ENCODE measurements at places on chromosomes 4 and X. TPM values are rescaled to one million over a fixed set of nuclear protein-coding genes. Genes with fewer than 3 reads are reported as not detected.
A peak's percentile ranks its signal among the peaks of the same experiment; 100 is the strongest.

Gene CXCR3
- total RNA-seq, result 3.1 TPM

Gene WFS1
- 1.7 TPM for total RNA-seq

Gene SMIM10
- not detected for total RNA-seq

DNA sequence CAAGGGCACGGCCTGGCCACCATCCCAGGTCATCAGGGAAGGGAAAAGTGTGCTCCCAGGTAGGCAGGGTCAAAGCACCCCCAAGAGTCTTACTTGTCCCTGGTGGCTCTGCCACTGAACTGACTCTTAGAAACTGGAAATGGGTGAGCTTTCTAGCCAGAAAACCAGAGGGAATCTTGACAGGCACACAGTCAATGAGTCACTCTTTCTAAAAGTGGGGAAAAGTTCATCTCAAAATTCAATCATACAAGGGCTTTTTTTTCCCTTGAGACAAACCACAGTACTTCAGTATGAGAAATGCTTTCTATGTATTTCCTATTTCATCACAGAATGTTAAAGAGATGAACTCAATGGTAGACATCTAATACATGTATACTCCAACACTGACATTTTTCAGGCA is 12.5 kb downstream of the HPF1 start:
- no peak for DNase-seq
- H3K4me1 ChIP-seq, result peaks cover 9% of the 10 kb centered on the region
- H3K36me3 ChIP-seq, result peaks cover 11% of the 10 kb centered on the region
- H3K4me3 ChIP-seq, result no peak overlapping the region
- H3K27ac ChIP-seq, result no peak overlapping the region
- H3K27me3 ChIP-seq, result no peaks in the 10 kb centered on the region

DNA sequence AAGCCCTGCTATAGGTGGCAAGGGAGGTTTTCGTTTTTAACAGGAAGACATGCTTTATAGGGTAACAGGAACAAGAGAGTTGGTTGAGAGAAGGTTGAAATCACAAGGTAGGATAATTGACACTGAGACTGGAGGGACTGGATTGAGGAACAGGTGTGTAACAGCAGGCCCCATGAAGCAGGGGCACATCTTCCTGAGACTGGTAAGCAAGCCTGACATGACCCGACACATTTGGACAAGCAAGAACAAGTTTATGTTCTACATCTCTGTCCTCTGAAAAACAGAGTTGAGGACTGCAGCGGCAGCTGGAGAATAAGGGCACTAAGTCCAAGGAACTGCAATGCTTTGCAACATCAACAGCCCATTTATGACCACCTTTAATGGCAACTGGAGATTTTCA is 5.2 kb downstream of the RPS4X start:
- no peak for DNase-seq
- peak overlapping the region; percentile 93 for H3K27ac ChIP-seq
- H3K36me3 ChIP-seq, result peaks cover 9% of the 10 kb centered on the region
- H3K4me3 ChIP-seq, result peak overlapping the region; percentile 59
- peaks cover 28% of the 10 kb centered on the region for H3K4me1 ChIP-seq

DNA sequence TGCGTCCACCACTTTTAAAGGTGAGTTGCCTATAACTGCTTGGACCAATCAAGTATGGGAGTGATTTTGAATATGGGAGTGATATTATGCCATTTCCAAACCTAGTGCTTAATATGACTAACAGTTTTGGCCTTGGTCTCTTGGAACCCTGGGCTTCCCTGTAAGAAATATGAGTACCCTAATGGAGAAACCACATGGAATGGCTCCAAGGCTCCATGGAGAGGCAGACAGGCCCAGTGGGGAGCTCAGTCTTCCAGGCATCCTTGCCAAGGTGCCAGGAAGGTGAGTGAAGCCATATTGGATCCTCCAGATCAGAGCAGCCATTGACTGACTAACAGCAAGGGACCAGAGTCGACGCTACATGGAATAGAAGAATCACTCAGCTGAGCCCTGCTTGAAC is 53.2 kb downstream of the MAML3 start:
- DNase-seq, result no peak
- H3K36me3 ChIP-seq, result no peaks in the 10 kb centered on the region
- H3K27ac ChIP-seq, result no peak overlapping the region
- H3K4me3 ChIP-seq, result no peak overlapping the region
- H3K4me1 ChIP-seq, result peaks cover 25% of the 10 kb centered on the region
- no peaks in the 10 kb centered on the region for H3K27me3 ChIP-seq

Gene GYPE
- total RNA-seq, result not detected

GRCh38 chr4:98873059-98873458 is 55.9 kb downstream of the EIF4E start:
- H3K27ac ChIP-seq, result peak overlapping the region; percentile 2
- H3K4me3 ChIP-seq, result no peak overlapping the region
- no peaks in the 10 kb centered on the region for H3K36me3 ChIP-seq
- peaks cover 3% of the 10 kb centered on the region for H3K4me1 ChIP-seq
- DNase-seq, result no peak

DNA sequence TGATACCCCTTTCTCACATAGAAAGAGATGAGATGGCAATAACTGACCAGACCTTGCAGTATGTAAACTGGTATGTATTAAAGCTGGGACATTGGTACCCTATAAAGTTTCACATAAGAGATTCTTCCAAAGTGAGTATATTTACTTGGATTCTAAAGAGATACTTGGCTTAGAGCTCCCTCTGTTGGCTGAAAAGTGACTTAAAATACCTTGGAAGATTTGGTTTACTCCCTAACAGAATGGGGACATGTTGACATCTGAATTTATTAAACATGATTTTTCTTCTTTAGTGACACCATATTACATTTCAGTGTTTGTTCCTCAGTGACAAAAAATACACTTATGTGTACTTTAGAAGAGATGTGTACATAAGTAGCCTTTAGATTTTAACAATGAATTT is 47.9 kb upstream of the RGN start:
- no peaks in the 10 kb centered on the region for H3K4me1 ChIP-seq
- no peaks in the 10 kb centered on the region for H3K27me3 ChIP-seq
- H3K4me3 ChIP-seq, result no peak overlapping the region

DNA sequence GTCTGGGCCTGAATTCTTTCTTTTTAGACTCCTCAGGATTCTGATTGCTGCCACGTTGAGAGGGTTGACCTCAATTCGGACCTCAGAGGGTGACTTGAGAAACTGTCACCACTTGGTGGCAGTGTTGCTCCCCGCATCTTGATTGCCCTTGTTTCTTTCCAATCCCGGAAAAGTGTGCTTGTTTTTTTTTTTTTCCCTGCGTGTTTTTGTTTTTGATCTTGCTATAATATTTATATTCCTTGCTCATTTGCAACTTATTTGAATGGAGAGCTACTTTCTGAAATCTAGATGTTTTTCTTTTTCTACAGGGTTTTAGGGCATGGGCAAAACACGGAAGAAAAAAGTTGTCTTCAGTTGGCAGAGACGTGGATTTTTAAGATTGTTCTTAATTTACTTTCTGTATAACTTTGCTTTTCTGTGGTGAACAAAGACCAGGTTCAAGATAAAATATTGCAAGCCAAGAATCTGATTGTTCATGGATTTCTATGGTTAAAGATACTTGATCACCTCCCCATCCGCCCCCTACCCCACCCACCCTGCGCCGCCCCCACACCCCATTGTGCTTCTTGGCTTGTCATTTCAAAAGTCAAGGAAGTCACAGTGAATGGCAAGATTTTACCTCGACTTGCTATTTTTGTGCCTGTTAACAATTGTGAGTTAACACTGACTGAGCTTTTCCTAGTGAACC is 102.0 kb downstream of the PTTG2 start:
- H3K36me3 ChIP-seq, result no peaks in the 10 kb centered on the region
- peak overlapping the region; percentile 82 for H3K4me3 ChIP-seq
- H3K27me3 ChIP-seq, result no peaks in the 10 kb centered on the region
- DNase-seq, result peak; percentile 31
- H3K4me1 ChIP-seq, result peaks cover 6% of the 10 kb centered on the region

Gene GAB3
- 17.7 TPM for total RNA-seq

Gene IL2RG
- 347 TPM for total RNA-seq

DNA sequence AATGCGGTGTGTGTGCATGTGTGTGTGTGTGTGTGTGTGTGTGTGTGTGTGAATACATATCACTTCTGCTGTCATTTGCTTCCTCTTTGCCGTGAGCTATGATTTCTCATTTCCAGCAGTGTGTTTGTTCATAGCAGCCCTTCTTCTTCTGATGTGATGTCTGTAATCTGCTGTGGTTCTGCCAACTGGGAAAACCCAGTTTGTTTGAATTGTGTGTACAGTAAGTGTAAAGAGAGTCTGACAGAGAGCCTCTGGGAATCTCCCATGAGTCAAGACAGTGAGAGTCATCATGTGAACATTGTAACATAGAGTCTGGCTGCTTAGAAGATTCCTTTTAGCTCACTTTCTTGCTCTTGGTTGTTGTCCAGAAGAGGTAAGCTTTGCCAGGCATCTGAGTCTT is 8.4 kb upstream of the NWD2 start:
- no peak overlapping the region for H3K27ac ChIP-seq
- no peaks in the 10 kb centered on the region for H3K36me3 ChIP-seq
- H3K27me3 ChIP-seq, result peaks cover 21% of the 10 kb centered on the region
- no peak overlapping the region for H3K4me3 ChIP-seq

DNA sequence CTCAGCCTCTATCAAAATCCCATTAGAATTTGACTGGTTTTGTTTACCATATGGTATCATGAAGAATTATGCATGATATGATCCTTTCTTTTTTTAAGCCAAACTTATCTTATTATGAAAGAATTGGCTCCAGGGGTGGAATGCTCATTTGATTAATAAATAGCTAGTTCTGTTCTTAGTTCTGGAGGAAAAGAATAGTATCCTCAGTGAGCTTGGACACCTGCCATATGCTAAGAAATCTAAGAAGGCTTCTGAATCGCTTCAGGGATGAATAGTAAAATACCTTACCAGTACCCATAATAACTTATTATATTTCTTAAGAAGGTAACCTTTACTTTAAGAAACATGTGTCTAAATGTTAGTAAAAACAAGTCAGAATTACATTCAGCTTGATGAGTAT is 803.6 kb downstream of the ADGRL3 start:
- H3K36me3 ChIP-seq, result no peaks in the 10 kb centered on the region
- H3K27ac ChIP-seq, result no peak overlapping the region
- no peak for DNase-seq
- H3K4me1 ChIP-seq, result no peaks in the 10 kb centered on the region
- no peaks in the 10 kb centered on the region for H3K27me3 ChIP-seq
- H3K4me3 ChIP-seq, result no peak overlapping the region

Gene EVC2
- 6.8 TPM for total RNA-seq

DNA sequence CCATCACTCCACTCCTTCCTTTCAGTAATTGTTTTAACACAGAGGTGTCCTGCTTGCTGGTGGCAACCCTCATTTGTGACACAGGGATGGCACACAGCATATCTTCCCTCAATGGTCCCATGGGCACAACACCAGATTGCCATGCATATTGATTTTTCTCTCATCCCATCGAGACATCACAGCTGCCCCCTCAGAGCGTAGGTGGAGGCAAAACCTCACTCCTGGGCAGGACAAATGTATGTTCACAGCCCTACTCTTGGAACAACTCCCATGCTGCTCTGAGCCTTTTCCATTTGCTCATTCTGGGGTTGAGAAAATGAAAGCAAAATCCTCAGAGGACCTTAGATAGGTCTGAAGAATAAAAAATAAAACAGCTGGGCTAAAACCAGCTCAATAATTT is 172.2 kb downstream of the GABRB1 start:
- peaks cover 17% of the 10 kb centered on the region for H3K27me3 ChIP-seq
- H3K27ac ChIP-seq, result no peak overlapping the region
- H3K36me3 ChIP-seq, result no peaks in the 10 kb centered on the region
- no peak overlapping the region for H3K4me3 ChIP-seq
- no peaks in the 10 kb centered on the region for H3K4me1 ChIP-seq
- DNase-seq, result no peak

Gene CCDC158
- total RNA-seq, result not detected

Gene PARM1
- 0.52 TPM for total RNA-seq

All from T-helper 17 cell (primary cell).